ENCODE measurements at places on chromosomes 6 and 20.

- DNase-seq = no peak
Observed at GRCh38 chr20:35117196-35117595, 24.6 kb upstream of the TRPC4AP start.

DNA sequence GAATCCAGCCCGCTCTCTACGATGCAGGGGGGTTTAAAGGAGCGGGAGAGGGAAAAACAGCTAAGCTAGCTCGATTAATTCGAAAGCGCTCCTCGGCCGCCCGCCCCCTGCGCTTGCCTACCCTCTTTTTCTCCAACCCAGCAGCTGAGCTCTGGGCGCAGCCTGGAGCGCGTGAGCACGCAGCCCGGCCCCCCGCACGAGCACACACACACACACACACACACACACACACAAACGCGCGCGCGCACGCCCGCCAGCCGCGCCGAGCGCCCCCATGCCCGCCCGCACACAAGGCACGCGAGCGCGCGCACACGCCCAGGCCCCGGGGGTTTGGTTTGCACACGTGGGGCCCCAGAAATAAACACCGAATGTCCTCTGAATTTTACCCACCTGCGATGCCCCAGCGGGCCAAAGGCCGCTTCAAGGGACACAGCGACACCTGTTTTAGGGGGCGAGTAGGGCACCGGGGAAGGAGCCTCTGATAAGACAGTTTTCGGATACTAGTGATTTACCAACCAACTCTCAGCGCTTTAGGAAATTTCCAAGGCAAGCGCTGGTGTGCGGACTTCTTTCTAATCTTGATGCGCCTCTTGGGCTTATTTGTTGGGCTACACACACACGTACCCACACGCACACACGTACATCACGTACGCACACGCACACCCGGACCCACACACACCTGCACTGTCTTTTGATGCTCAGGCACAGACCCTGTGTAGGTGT, 802 bp upstream of the NRN1 start:
- DNase-seq = no peak

GRCh38 chr20:34017610-34018009, 23.9 kb downstream of the RALY start:
- DNase-seq = no peak

- no peak for DNase-seq
Observed at GRCh38 chr6:20069021-20069522, 143.2 kb downstream of the MBOAT1 start.

Measured in NCI-H1048 (cell line).